ENCODE measurements at places on chromosomes 16 and 17. TPM values are rescaled to one million over a fixed set of nuclear protein-coding genes. Genes with fewer than 3 reads are reported as not detected.

GRCh38 chr16:66682271-66682670 is 14.3 kb downstream of the CMTM4 start:
- DNase-seq: no peak

- DNase-seq: no peak
Observed at GRCh38 chr17:60908324-60908723, 230.7 kb downstream of the BCAS3 start.

DNA sequence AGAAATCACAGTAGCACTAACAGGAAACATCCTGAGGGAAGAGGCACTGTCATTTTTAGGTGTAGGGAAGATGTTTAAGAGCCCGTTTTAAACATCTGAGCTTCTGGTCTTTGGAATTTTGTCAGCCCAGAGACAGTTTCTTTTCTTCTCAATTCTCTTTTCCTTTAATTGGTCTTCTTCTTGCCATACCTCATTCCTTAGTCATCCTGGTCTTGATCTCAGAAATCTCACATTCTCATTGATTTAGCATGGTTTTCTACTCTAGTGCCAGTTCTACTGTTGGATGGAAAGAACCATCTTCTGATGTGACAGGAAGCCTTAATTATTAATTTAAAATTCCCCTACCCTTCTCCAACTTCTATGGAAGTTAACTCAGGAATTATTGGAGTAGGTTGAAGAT is 25.4 kb downstream of the BMERB1 start:
- DNase-seq: no peak

DNA sequence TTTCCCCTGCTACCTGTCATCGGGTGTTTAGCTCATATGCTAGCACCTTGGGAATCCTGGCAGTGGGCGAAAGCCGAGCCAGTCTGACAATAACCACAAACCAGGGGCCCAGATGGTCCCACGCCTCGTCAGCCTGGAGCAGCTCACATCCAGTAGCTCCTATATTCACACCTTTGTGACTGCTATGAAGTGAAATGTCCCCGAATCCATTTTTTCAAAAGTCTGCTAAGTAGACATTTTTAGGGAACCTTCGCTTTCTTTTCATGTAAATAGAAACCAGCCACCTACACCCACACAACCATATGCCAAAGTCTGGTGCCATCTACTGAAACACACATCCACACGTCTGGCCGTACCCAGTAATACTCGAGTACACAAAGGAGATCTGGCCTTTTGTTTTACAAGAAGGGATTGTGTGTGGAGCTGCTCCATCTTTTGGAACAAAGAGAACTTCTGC is 176.8 kb downstream of the SLC39A11 start:
- DNase-seq: no peak

DNA sequence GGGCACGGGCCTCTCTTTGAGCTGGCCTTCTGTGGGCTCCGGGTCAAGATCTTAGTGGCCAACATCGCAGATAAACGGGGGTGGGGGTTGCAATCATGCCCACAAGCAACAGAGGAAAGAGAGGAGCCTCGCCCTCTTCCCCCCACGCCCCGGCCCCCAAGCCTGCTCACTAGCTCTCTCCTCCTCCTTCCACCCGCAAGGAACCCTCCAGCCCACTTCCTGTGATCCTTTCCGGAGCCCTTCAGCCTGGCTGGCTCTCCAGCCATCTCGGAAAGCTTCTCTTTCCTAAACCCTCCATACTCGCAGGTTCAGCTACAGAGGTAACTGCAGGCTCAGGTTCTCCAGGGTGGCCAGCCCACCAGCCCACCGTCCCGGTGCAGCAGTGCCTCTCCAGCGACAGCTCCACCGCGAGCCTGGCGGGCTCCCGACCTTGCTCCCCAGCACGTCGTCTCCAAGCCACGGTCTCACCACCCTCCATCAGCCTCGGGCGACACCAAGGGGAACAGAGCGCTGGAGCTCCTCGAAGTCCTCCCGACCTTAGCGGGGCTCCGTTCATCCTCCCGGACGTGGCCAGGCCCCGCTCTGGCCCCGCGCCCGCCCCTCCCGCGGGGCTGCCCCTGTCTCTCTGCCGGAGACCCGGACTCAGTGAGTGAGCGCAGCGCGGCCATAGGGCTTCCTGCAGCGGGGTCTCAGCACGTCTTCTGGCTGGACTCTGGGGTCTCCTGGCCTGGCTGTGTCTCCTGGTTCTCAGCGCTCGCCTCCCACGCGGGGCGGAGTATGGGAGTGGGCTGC is 12.9 kb upstream of the ODF4 start:
- no peak for DNase-seq

DNA sequence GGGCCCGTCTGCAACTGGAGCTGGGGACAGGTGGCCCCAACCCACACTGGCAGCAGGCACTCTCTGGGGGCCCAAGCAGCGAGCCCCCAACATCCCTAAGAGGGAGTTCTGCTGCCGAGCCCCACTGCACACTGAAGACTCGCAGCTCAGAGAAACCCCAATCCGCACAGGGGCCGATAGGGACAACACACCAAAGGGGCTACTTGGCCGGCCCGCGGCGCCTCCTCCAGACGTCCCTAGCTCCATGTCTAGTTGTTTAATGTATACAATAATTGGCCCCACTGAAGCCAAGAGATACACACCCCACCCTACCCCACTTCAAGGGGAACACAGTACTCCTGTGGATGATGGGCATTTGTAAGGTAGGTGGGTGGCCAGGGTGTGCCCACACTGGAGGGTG is 62.7 kb downstream of the ZNF423 start:
- no peak for DNase-seq

DNA sequence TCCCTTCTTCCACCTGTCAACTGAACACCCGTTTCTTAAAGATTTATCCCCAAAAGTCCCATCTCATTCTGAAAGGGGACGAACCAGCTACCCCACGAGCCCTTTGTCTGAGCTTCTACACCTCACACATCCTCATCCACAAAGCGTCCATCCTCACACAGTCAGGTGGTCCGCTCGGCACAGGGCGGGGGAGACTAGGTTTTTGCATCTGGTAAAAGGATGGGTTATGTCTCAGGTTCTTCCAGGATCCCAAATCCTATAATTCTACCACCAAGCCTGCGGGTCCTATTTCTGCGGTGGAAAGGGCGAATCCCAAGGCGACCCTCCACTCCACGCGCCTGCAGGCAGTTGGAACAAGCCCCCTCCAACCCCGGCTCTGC is 458 bp downstream of the GFOD2 start:
- DNase-seq: peak; percentile 23

GRCh38 chr17:1294157-1294717 is 14.8 kb downstream of the TRARG1 start:
- DNase-seq: no peak

DNA sequence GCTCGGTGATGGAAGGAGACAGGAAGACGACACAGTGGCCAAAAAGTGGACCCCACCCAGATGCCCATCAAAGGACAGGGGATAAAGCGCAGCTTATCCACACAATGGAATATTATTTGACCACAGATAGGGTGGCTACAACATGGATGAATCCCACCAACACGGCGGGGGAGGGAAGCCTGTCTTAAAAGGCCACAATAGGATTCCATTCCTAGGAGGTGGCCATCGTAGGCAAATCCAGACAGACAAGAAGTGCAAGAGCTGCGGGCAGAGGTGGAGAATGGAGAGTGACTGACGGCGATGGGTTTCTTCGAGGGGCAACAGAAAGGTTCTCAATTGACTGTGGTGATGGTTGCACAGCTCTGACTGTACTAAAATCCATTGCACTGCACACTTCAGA is 16.0 kb downstream of the SLC38A8 start:
- DNase-seq: no peak

GRCh38 chr16:87951552-87952538 is 611 bp downstream of the BANP start:
- no peak for DNase-seq

DNA sequence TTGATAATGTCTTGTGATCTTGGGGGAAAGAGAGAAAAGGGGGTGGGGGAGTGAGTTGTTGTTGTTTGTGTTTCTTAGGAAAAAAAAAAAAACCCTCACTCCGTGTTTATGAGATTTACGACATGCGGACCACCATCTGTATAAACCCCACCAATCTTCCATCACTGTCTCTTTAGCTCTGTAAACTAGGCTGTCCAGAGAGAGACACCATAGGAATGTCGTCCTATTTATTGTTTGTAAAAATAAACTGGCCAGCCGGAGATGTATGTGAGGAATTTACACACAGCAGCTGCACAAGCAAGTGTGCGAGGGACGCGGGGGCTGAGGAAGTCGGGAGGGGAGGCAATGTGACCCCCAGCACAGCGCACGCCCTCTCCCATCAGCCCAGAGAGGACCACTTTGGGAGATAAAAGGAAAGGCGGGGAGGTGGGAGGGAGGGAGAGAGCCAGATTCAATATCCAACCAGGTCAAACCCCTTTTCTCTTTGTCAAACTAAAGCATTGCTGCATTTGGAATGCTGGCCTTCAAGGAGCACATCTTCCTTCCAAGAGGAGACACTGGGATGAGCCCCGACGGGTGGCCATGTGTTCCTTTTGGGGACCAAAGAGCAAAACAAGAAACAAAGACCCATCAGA is 136.2 kb upstream of the SALL1 start:
- DNase-seq: no peak

- DNase-seq: peak; percentile 77
Observed at GRCh38 chr16:88810912-88811768, 588 bp downstream of the APRT start.

DNA sequence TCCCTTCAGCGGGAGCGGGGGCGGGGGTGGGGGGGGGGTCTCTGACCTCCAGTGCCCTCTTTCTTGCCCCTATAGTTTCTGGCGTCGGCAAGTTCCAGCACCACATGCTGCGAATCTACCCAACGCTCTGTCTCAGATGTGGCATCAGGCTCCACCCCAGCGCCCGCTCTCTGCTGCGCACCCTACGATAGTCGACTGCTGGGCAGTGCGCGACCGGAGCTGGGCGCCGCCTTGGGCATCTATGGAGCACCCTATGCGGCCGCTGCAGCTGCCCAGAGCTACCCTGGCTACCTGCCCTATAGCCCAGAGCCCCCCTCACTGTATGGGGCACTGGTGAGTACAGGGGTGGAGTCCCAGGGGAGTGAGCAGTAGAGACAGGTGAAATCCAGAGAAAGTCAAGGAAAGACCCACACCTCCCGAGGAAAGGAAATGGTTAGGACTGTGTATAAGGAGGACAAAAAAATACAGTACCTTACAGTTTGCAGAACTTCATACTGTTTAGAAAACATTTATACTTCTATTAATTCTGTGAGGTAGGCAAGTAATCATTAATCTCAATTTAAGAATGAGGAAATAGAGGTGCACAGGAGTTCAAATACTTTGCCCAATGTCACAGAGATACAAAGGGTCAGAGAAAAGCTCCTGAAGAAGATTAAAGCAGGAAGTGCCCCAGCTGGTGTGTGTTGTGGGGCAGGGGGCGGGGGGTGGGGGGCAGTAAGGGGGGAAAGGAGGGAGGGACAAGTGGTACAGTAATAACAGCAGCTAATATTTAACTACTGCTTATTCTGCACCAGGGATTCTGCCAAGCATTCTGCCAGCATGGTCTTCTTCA is 2.5 kb downstream of the IRX6 start:
- DNase-seq: no peak

Gene HID1
- total RNA-seq: 3.8 TPM

Gene INTS2
- total RNA-seq: 20.3 TPM

Gene VWA3A
- 0.21 TPM for total RNA-seq

Gene KRT35
- total RNA-seq: not detected

Gene AP2B1
- total RNA-seq: 168 TPM

Gene KRTAP4-3
- not detected for total RNA-seq

Data from mammary epithelial cell (primary cell).